ENCODE measurements at places on chromosomes 7 and 10.
A peak's percentile ranks its signal among the peaks of the same experiment; 100 is the strongest.

DNA sequence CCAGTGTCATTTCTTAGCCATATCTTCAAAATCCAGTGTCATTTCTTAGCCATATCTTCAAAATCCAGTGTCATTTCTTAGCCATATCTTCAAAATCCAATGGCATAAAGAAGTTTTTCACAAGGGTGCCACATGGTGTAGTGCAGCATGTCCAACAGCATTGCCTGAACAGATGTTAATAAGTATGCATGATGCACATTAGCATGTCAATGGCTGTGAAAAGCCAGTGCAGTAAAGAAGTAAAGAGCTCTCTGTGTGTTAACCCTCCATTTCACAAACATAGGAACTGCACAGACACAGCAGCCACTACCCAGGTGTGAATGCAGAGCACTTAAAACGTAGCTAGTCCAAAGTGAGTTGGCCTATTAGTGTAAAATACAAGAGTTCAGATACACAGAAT, 89.8 kb downstream of the GNAI1 start:
- no peak for DNase-seq

- no peak for DNase-seq
Measured at GRCh38 chr7:155579565-155579964, 33.2 kb upstream of the CNPY1 start.

DNA sequence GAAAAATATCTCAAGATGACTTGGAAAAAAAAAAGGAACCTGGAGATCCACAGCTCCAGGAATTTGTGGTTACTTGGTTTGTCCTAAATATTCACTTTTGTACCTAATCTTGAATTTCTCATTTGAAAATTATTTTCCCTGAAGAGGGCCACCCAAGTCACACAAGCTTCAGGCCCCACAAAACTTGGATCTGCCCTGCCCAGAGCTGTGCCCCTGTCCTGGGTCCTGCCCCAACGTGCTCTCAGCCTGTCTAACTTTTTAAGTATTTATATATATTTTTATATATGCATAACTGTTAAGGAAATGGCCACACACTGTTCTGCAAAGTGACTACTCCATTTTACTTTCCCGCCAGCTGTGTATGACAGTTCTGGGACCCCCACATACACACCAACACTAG, 123.5 kb downstream of the ARHGAP22 start:
- DNase-seq = no peak

- DNase-seq = peak; percentile 79
Measured at GRCh38 chr7:130904031-130904757, 170.2 kb upstream of the KLF14 start.

DNA sequence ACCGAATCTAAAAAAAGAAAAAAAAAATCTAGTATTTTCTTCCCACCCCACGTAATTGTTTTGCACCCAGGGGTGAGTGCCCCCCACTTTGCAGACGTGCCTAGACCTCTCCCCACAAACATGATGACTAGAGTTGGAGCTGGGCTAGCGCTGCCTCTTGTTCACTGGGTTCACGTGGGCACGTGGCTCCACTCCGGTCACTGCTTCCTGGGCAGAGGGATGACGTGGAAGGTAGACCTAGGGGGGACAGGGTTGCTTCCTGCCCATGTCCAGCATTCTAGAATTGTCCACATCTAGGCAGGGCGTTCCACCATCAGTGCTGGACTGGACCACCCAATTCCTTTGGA, 861 bp upstream of the LIMK1 start:
- DNase-seq = no peak
